ENCODE measurements at places on chromosomes 16 and 17.
A peak's percentile ranks its signal among the peaks of the same experiment; 100 is the strongest.

- DNase-seq, result no peak
These were observed 6.8 kb upstream of the ATP2C2 start for GRCh38 chr16:84361546-84361945.

GRCh38 chr17:41943492-41943891, 13.1 kb downstream of the ODAD4 start:
- no peak for DNase-seq

DNA sequence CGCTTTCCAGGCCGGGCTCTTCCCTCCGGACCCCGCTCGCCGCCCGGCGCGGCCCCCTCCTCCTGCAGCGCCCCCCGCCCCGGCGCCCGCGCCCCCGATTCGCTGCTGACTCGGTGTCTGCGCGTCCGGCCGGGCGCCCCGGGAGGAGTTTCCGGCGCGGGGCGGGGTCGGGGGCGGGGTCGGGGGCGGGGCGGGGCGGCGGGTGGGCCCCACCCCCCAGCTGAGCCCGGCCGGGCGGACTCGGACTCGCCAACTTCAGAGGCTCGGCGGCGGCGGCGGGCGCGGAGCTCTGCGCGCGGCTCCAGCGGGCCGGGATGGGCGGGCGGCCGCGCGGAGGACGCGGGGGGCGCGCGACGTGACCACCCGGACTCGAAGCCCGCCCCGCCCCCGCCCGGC, at the start of gene METRNL:
Gene METRNL (plus strand): TSS at position 258 of the 396 bp plus-strand sequence. CDS start 207 bp downstream, outside the sequence.
- peak; percentile 50 for DNase-seq

- DNase-seq, result no peak
These were observed 25.9 kb upstream of the NKD1 start for GRCh38 chr16:50522324-50522723.

DNA sequence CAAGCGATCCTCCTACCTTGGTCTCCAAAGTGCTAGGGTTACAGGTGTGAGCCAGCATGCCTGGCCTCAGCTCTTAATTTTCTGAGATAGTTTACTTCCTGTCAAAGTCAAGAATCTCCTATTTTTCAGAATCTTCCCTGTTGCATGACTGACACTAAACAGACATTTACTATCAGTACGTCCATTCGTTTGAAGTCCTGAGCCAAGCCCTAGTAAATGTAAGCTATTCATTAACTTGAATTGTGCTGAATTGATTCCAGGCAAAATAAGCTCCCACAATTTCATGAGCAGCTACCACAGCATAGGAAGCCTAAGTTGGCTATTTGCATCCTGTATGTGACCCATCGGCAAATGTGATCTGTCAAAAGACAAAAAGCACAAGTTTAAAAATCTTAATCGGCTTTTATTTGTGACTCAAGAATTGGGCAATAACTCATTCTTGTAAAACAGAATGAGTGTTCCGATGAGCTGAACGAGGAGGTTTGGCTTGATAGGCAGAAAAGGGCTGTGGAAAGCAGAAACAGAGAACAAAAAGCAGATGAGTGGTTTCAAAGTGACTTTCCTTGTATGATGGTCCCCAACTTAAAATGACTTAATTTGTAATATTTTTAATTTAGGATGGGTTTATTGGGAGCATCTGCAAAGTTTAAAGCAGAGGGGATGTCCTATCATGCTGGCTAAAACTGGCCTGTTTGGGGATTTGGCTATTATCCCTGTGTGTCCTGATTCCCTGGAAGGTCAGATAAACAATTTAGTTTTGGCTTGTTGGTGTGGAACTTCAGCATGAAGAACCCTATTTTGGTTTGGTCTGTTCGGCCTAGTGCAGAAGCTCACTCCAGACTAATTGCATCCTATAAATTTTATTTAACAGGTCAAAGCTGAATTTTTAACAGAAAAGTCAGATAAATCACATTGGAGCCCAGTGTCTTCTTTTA, 14.2 kb downstream of the RNF112 start:
- DNase-seq, result no peak

DNA sequence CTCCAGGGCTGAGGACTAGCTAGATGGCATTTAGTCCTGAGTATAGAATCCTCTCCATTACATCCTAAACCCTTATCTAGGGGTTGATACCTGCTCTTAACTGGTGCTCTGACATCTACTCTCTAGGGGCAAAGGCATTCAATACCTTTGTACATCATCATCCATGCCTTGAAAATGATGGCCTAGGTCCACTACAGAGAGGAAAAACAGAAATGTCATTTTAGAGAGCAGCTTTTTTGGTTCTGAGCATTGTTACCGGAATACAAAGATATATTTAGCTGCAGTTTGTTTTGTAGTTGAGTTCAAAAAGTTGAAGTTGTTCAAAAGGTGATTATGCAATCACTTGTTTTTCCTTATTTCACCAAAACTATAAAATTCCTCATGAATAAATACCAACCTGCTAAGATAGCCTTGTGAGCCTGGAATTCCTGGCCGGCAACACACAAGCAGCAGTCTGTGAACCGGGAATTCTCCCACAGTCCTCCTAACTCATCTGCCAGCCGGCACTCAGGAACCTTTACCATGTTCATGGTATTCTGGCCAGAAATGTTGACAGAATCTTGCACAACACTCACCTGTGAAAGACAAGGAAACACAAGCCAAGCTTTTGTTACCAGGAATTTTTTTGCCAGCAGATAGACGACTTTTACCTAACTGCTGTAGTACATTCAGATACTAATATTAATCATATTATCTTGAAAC, 35.4 kb downstream of the NXPH3 start:
- no peak for DNase-seq

GRCh38 chr16:52068447-52069074, 478.4 kb downstream of the TOX3 start:
- no peak for DNase-seq

DNA sequence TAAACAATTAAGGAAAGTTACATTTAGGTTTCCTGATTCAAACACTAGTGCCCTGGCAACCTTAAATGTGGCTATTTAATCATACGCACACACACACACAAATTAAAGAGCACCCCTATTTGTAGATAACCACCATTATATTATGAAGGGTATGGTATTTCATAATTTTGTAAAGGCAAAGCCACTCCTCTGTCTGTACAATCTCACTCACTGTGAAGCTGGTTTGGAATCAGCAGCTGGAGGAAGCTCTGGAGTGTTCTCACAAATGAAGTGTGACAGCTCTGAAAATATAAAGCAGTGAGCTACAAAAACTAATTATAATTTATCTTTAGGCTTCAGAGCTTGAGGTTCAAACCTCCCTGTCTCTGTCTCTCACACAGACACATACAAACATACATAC, 57.9 kb upstream of the KCNJ16 start:
- no peak for DNase-seq

- DNase-seq, result no peak
These were observed 10.3 kb downstream of the NLRC5 start for GRCh38 chr16:56999409-57000270.

Measured in activated T-helper 9 cell treated with anti-CD3 and anti-CD28 coated beads, Interleukin-2, amount 50 U/mL, for 16 hours (primary cell).